ENCODE measurements at places on chromosomes 16 and 17.

GRCh38 chr17:76925441-76925891 lies 57.3 kb downstream of the MGAT5B start:
- H3K4me3 ChIP-seq, result no peak overlapping the region
- peak overlapping the region; percentile 80 for H3K27ac ChIP-seq
- peaks cover 66% of the 10 kb centered on the region for H3K27me3 ChIP-seq
- no peaks in the 10 kb centered on the region for H3K36me3 ChIP-seq

GRCh38 chr16:19555938-19556771 lies 652 bp downstream of the VPS35L start:
- no peaks in the 10 kb centered on the region for H3K27me3 ChIP-seq
- no peak for DNase-seq
- peak overlapping the region; percentile 95 for H3K4me3 ChIP-seq
- H3K36me3 ChIP-seq, result peaks cover 8% of the 10 kb centered on the region

DNA sequence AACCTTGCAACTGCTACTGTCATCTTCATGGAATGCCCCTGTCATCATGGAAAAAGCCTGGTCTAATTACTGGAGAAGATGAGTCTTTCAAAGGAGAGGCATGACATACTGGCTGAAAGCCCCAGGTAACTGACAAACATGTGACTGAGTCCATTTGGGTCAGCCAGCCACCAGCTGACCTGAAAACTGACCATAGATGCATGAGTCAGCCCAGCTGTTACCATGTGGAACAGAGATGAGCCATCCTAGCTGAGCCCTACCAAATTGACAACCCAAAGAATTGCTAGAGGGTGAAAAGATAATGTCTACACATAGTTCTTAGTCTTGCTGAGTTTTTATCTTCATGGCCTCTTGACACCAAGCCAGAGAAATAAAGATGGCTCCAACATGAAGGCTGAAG lies 311.8 kb downstream of the UTP18 start:
- H3K36me3 ChIP-seq, result peaks cover 2% of the 10 kb centered on the region
- H3K4me1 ChIP-seq, result no peaks in the 10 kb centered on the region
- peaks cover 69% of the 10 kb centered on the region for H3K27me3 ChIP-seq

DNA sequence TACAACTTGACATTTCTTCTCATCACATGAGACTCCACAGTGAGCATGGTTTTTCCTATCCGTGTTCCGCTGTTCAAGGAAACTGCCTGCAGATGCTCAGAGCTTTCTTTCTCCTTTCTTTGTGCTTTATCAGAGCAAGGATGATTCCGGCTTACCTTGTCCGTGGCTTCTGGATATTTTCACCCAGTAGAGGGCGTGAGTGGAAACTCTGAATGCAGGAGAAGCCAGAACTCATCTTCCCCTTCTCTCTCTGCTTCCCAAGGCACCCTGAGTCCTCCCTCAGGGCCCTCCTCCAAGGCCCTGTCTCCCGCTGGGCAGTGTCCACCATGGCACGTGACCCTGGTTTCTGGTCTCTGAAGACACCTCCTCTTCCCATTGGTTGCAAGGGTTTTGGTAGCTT lies 721.1 kb upstream of the RBFOX1 start:
- no peaks in the 10 kb centered on the region for H3K27me3 ChIP-seq
- no peak for DNase-seq
- H3K4me3 ChIP-seq, result no peak overlapping the region
- H3K4me1 ChIP-seq, result no peaks in the 10 kb centered on the region
- H3K36me3 ChIP-seq, result no peaks in the 10 kb centered on the region

DNA sequence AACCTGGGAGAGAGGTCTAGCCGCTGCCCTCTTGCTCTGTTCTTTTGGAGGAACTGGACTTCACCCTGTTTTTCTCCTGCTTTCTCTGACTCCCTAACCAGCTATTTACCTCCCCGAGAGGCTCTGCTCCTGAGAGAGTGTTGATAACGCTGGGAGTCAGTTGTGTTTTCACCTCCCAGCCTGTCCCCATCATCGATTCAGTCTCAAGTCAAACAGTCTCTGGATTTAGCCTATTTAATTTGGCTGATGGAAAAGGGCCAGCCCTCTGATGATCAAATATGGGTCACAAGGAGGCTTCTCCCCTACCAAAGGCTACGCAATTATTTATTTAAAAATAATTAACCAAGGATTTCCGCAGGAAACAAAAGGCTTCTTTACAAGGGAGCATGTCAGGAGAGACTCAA lies 31.8 kb downstream of the HNF1B start:
- no peak overlapping the region for H3K27ac ChIP-seq
- DNase-seq, result no peak
- H3K36me3 ChIP-seq, result no peaks in the 10 kb centered on the region
- peaks cover 87% of the 10 kb centered on the region for H3K27me3 ChIP-seq
- no peaks in the 10 kb centered on the region for H3K4me1 ChIP-seq
- H3K4me3 ChIP-seq, result no peak overlapping the region

GRCh38 chr17:33803686-33804085 lies 451.4 kb upstream of the CCL2 start:
- peaks cover 60% of the 10 kb centered on the region for H3K27me3 ChIP-seq
- H3K4me3 ChIP-seq, result no peak overlapping the region
- no peak overlapping the region for H3K27ac ChIP-seq
- no peaks in the 10 kb centered on the region for H3K4me1 ChIP-seq
- no peak for DNase-seq
